ENCODE measurements at places on chromosomes 4 and X.

DNA sequence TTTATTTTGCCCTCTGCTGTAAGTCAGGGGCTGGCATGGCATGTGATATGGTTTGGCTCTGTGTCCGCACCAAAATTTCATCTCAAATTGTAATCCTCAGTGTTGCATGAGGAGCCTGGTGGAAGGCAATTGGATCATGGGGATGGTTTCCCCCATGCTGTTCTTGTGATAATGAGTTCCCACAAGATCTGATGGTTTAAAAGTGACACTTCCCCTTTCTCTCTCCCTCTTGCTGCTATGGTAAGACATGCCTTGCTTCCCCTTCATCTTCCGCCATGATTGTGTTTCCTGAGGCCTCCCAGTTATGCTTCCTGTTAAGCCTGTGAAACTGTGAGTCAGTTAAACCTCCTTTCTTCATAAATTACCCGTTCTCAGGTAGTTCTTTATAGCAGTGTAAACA lies 72.0 kb upstream of the MSX1 start:
- DNase-seq = no peak

DNA sequence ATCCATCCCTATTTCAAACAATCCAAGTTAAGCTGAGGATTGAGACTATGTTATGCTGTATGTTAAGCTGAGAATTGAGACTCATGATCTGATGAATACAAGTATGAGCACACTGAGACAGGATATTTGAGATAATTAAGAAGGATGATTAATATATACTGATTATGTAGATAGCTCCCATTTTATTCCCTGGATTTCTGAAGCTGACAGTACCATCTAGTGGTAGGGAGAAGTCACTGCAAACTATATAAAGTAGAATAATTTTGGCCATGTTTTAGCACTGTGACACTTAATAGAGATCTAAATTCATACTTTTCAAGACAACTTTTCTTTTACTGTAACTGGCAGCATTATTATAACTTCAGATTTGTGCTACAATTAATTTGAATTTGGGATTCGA lies 63.8 kb upstream of the HPRT1 start:
- no peak for DNase-seq

DNA sequence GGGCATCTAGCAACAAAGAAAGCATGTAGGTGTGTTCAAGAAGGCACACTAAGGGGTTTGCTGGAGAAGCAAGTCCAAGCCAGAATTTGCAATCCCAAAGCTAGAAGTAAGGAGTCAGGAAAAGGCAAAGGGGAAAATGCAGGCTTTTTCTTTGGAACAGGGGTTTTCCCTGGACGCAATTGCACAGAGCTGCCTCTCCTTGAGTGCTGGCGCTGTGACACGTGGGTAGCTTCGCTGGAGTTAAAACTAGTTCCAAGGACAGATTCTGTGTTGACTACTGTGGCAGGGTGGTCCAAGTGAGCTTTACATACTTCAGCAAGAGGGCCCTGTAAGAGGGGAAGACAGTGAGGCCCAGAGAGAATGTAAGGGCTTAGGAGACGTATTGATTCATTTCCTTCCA lies 277.1 kb downstream of the ADGRA3 start:
- DNase-seq = no peak

GRCh38 chrX:68829582-68830418 lies 979 bp downstream of the EFNB1 start:
- peak; percentile 63 for DNase-seq

- DNase-seq = no peak
Observed at GRCh38 chrX:101764538-101764937, 104.9 kb upstream of the ARMCX2 start.

DNA sequence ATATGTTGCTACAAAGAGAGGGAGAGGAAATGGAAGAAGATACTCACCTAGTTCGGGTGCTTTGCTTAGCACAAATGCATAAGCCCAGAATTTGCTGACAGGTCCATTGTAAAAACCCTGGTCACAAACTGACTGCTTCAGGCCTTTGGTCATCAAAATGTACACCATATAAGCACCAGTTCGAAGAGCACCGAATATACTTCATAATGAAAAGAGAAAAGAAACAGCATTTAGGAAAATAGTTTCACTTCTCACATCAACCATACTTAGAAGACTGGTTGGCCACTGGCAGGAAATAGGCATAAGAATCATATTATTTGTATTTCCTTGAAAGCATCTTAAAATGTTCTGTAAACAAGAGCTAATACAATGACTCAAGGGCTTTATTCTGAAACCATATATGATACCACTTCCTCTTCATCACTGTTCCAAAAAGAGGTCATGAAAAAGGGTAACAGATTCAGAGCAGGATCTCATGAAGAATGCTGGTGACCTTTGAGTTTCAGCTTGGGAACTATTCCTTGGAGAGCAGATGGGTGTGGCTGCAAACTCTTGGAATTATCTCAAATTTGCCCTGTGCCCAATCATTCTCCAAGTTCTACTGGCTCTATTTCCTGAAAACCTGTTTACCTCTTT lies 138.7 kb downstream of the ELOVL6 start:
- no peak for DNase-seq

- no peak for DNase-seq
Observed at GRCh38 chrX:65633826-65634225, 33.6 kb upstream of the MSN start.

DNA sequence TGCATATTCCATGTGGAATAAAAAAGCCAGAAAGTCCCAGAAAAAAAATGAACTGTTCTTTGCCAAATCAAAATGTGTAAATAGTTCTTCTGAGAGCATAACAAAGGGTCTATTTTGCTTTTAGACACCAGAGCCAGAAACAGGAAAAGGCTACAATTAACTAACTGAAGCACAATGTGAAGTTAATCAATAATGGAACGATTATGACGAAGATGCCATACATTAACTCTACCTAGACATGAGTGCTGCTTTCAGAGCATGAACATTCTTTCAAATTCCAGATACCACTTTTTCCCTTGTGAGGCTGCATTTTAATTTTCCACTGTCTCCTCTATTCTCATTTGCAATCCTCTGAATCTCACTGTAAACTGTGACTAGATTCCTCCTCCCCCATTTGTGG lies 48.7 kb upstream of the PHOX2B start:
- DNase-seq = no peak

DNA sequence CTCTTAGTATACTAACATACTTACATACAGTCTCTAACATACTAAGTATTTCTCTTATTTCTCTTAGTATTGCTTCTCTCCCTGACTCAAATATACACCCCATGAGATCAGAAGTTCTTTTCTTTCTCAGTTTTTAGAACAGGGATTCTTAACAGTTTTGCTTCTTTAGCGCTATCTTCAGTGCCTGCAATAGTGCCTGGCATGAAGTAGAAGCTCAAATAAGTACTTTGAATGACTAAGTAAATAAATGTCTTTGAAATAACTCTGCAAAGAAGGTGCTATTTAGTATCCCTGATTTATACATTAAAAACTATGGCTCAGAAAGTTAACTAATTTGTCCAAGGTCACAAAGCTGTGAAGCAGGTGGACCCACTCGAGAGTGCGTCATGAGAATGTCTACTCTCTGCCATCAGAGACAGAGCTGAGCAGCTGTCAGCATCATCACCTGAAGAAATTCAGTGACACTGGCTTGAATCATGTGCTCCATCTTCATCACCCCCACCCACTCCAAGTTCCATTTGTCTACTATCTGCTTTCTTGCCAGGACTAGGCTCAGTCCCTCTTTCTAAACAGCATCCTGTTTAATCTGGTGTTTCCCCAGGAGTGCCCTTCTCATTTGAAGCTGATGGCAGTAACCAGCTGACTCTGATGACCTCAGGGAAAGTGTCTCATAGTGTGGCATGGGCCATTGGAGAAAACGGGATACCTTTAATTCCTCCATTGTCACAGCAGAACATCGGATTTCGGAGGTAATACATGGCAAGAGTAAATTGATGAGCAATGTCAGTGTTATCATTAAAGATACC lies 83.1 kb downstream of the CC2D2A start:
- no peak for DNase-seq

DNA sequence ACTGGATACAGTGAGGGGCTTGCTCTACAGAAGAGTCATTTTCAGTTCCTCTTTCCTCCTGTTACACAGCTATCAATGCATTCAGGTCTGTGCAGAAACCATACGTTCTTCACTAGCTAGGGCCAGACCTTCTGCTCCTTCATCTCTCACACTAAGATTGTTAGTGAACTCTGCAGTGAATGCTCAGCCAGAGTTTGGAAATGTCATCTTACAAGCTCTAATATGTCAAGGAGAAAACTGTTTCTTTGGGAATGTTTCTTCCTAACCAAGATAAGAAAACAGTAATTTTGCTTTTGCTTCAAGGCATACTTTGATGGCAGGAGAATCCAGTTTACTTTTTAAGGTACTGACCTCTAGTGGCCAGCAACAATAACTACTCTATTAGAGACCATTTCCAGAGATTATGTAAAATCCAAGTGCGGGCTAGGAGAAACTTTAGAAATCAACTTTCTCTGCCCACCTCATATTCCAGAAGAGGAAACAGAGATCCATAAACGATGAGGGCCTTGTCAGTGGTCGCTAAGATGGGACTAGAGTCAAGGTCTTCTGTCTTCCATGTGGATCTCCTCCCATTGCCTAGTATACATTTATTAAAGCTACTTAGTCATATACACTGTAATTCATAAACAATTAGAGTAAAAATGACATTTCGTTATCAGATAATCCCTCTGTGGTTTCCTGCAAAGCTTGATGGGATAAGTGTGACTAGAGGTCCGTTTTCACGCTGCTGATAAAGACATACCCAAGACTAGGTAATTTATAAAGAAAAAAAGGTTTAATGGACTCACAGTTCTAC lies 12.1 kb upstream of the CC2D2A start:
- DNase-seq = no peak

DNA sequence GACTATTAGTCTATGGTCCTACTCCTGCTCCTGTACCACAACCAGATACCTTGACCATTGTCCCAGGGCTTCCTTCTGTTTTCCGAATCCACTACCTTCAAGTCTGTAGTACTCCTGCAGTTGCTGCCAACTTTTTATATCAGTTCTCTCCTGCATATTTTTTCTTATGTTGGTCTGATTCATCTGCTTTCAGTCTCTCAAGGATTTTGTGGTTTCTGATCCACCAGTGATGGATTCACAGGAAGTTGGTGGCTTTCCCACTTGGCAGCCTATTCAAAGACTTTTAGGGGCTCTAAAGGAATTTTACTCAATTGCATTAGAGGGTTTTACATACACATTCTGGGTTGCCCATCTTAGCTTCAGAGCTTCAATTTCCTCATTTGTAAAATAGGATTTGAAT lies 23.6 kb downstream of the KIF4A start:
- no peak for DNase-seq

DNA sequence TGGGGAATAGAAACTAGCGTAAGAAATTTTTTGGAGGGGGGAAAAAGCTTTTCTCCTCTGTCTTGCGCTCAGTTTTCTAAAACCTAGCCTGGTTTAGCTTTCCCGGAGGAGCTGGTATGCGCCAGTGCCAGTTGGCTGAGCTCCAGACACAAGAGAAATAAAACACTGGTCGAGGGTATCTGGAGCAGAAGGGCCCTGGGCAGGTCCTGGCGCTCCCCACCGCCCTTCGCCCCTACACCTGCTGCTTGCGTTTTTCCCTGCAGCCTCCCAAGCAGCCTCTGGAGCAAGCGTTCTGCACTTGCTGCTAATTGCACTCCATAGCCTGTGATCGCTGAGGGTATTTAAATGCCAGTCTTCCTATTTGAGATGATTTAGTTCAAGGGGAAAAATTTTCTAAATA lies 816 bp downstream of the EREG start:
- DNase-seq = no peak

DNA sequence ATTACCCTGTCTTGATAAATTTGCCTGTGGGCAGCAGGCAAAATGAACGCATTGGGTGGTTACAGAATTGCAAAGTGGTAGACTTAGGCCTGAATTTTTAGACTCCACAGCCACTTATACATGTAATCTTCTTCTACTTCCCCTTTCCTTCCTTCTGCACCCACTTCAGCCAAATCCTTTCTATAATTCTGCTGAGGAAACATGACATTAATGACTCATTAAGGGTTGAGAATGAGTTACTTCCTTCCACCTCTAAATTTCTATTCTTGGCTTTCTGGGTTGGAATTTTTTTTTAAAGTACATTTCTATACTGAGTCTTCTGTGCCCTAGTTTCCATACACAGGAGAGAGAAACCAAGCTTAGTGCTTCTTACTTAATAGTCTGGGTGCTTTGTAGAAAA lies 10.1 kb downstream of the PAPSS1 start:
- no peak for DNase-seq

DNA sequence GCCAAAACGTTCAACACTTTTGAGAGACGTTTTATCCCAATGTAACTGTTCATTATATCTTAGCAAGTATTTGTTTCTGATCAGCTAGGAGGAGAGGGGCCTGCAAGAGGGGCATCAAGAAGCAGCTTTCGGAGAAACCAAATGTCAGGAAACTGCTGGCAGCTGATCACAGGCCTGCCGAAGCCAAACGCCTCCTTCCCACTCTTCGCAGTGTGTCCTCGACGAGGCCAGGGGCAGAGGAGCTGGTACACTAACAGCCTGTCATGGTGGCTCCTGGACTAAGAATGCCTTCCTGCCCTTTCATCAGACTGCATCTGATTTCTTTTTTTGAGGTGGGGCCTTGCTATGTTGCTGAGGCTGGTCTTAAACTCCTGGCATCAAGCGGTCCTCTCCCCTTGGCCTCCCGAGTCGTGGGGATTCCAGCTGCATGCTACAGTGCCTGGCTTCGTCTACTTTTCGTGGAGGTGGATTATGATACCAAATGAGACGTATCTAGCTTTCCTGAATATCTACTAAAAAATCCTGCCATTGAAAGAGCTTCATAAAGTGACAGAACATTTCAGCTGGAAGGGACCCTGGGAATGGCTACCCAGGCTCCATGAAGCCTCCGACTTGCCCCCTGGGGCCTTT lies 134.8 kb downstream of the AFAP1 start:
- DNase-seq = no peak

DNA sequence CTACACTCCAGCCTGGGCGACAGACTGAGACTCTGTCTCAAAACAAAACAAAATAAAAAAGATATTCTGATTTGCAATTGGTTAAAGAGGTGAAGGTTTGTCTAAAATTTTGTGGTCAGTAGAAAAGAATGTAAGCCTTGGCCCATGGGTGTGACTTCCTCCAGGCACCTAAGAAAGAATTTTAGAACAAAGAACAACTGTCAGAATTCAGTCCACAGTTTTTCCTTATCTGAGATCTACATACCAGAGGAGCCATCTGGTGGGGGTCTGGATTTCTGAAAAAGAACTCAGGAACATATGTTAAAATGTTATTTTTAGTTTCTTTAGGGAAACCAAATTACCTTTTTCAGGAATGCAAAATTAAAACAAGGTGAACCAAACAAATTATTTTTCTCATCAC lies 434.1 kb downstream of the ANKRD50 start:
- DNase-seq = no peak

DNA sequence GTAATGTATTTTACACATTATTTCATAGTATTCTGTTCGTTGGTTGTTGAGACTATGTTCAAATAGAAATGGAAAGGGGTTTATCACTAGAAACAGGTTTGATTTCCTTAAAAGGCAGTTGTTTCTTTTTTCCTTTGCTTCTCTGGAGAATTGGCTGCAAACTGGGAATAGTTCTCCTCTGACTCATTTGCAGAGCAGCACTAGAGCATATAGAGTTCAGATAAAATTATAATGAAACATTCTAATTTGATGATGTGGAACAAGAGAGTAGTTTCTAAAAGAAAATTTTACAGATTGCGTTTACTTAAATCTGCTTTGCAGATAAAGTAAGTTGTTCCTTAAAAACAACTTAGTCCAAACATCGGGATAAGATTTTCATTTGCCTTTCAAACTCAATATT lies 29.7 kb downstream of the SYNPO2 start:
- no peak for DNase-seq
